Osteocyte (in vitro differentiated cells): ENCODE measurements at places on chromosomes 6 and 20. TPM values are rescaled to one million over a fixed set of nuclear protein-coding genes. Genes with fewer than 3 reads are reported as not detected.

PRDM1 gene
- 0.29 TPM in 1 of 2 replicates, not detected in the other for total RNA-seq

FIG4 gene
- total RNA-seq = 13.5 and 15.9 TPM in 2 replicates

KCNQ2 gene
- total RNA-seq = not detected in 2 replicates

PTCRA gene
- not detected in 2 replicates for total RNA-seq

DNA sequence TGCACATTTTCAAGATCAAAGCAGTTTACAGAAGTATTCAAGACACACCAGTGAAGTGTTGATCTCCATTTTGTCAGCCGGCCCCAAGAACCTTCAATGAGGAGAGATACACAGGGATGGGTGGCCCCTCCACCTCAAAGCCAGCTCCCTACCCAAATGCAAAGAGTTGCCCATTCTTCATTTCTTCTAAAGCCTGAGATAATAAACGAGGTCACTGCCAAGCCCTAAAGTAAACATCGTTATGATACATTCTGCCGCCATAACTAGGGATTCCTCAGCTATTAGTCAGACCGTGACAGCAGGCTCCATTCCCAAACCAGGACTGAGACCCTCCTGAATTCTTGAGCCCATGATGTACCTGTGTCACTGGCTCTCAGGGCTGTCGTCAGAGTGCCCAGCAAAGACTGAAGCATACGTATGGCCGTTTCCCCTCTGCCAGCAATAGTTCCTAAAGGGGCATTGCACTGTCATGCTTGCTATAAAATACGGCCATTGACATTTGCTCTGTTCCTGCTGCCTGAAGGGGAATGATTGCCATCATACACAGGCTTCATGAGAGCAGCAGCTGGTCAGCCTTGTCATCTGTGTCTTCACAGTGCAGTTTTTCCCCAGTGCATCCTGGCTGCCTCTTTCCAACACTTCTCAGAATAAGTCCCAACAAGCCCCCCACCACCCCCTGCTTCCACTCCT is 41.7 kb downstream of the ISM1 start:
- no peak for DNase-seq

- DNase-seq = no peak
These were observed 5.3 kb downstream of the SLC26A8 start for GRCh38 chr6:36019167-36019566.

- DNase-seq = no peak
These were observed 181.8 kb upstream of the RALGAPA2 start for GRCh38 chr20:20894280-20894679.

DNA sequence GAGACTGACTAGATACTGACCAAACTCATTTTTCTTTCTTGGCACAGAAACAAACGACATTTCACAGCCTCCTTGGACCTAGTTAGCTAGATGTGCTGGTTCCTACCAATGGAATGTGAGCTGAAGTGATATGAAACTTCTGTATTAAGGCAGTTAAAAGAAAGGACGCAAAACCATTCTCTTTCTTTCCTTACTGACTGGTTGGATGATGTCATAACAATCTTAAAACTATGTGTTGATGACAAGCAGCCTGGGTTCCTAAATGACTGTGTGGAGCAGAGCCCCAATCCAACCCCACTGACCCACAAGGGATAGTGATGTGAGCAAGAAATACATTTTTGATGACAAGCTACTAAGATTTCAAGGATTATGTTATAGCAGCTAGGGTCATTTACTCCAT is 35.6 kb downstream of the CEP162 start:
- no peak for DNase-seq

DNA sequence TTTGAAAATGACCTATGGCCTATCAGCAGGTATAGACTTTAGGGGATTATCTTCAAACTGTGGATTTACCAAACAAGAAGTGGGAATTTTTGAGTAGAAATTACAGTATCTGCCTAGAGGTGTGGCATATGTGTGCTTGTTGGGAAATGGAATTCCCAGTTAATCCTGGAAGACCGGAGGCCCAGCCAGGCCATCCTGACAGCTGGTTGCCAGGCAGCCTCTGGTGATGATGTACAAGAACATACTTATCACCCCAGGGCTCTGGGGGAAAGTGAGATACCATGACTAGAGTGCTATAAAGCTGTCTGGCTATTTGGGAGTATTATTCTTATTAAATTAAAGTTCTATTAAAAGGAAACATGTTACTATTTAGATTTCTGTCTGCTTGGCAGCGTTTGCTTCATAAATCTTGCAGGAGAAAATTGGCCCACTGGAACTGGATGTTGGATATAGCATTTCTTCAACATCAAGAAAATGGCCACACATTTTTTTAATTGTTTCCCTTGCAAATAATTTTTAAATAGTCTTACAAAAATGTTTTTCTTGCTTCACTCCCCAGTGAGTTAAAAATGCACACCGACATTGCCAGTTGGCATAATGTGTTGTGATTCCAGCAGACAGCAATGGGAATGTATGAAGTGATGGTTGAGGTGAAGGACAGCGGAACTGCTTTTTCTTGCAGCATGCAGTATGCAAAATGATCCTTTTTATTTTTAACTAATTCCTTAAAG is 187.8 kb downstream of the MYLK4 start:
- no peak for DNase-seq

- no peak for DNase-seq
These were observed 340.5 kb downstream of the TAF4 start for GRCh38 chr20:61725145-61725544.

DNA sequence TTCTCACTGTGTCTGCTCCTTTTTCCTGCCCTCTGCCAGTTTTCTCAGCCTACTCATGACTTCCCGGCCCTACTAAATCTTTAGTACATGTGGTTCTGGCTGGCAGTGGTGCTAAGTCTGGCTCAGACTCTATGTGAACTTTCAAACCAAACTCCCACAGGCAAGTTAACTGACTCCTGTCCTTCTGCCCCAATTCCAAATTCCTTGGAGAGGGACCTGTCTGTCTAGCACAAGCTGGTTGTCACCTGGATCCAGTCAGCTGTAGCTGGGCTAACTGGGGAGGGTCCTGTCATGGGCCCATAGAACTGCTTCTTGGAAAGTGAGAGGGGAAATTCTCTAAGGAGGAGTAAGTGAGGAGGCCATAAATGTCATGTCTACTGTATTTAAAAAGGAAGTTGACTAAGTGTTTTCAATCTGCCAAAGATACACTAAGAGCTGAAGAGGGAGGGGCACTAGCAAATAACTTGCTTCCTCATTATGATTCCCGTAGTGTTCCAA is 240.1 kb downstream of the KCNQ5 start:
- no peak for DNase-seq

GRCh38 chr6:160248538-160248937 is 10.1 kb downstream of the SLC22A2 start:
- no peak for DNase-seq
